ENCODE measurements at places on chromosomes 5 and 9.

DNA sequence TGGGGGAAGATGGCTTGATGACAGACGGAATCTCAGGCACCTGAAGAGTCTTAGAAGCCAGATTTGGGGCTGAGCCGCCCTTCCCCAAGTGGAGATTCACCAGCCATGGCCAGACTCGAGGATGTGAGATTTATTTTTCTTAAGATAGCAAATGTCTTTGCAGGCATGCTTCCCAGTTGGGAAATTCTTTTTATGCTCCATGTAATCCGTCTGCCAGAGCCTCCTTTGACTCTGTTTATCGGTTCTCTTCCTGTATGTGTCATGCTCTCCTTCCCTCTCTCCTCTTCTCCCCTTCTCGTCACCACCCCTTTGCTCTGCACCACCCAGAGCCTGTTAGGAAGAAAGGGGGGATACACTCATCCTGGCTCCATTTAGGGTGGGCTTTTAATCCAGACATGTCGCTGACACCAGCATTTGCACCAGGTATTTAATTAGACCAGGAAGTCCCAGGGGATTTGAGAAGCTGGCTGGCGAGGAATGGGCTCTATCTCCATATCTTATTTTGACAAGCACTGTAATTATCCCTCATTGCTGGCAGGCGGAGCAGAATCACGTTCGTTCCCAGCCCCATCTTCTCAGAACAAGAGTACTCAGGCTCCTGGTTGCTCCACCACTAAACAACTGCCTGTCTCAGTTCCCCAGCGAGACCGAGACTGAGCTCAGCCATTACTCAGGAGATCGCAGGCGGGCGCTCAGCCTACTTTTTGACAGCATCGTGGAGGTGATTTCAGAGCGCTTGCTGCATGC is 50.9 kb downstream of the KCNIP1 start:
- no peak for DNase-seq

DNA sequence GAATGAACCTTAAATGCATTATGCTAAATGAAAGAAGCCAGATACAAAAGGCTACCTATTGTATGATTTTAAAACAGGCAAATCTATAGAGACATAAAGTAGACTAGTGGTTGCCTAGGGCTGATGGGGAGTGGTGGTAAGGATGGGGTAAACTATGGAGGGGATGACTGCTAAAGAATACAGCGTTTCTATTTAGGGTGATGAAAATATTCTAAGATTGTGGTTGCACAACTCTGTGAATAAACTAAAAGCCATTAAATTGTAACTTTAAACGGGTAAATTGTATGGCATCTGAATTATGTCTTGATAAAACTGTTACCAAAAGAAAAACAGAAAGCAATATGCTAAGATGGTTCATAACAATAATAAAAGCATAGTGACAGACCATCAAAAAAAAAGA is 21.4 kb downstream of the KLHL3 start:
- DNase-seq: no peak

DNA sequence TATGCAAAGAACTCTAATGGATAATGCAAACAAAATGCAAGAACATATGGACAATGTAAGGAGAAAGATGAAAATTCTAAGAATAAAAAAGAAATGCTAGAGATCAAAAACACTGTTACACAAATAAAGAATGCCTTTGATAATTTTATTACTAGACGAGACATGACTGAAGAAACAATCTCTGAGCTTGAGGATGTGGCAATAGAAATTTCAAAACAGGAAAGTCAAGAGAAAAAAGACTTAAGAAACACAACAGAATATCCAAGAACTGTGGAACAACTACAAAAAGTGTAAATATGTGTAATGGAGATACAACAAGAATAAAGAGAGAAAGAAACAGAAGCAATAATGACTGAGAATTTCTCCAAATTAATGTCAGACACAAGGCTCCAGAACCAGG is 140.5 kb upstream of the ACOT12 start:
- no peak for DNase-seq

- DNase-seq: no peak
Observed at GRCh38 chr9:76572151-76572550, 113.2 kb downstream of the GCNT1 start.

- no peak for DNase-seq
Observed at GRCh38 chr5:130976493-130976892, 188.6 kb downstream of the HINT1 start.

GRCh38 chr5:53406630-53407316 is 73.7 kb upstream of the FST start:
- DNase-seq: no peak

Measured in NCI-H2029 (cell line).